ENCODE measurements at places on chromosomes 12 and 14.
A peak's percentile ranks its signal among the peaks of the same experiment; 100 is the strongest.

GRCh38 chr14:103562179-103562428, 353 bp downstream of the BAG5 start:
- DNase-seq, result peak; percentile 63

GRCh38 chr14:64929014-64929359, 13.6 kb downstream of the GPX2 start:
- DNase-seq, result no peak

DNA sequence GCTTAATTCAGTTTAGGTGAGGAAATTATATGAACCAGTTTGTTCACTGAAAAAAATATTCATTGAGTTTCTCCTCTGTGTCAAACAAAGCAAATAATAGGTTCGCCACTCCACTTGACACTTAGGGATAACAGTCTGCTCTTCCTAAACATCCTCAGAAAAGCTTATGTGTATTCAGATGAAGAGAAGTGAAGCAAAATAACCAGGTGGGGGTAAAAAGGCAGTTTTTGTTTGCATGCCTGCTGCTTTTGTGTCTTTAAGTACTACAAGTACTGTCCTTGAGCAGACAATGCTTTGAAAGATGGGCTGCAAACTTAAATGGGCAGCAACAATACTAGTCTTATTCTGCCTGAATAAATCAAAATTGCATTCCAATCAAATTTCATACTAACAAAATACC, 910.7 kb upstream of the MDGA2 start:
- DNase-seq, result no peak

DNA sequence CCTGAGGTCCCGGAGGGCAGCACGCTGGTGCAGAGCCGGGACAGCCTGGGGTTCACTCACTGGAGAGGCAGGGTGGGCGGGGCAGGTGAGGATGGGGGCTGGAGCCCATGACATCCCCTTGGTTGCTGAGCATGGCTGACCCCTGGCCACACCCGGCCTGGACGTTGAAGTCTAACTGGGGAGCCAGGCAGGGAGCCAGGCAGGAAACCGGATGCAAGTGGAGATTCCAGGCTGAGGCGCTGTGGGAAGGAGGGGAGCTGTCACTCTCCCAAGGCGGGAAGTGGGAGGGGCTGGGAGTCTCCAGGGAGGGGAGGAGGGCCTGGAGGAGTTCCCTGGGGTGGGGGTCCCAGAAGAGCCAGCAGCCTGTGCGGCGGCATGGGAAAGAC, 7.7 kb upstream of the INF2 start:
- DNase-seq, result no peak

DNA sequence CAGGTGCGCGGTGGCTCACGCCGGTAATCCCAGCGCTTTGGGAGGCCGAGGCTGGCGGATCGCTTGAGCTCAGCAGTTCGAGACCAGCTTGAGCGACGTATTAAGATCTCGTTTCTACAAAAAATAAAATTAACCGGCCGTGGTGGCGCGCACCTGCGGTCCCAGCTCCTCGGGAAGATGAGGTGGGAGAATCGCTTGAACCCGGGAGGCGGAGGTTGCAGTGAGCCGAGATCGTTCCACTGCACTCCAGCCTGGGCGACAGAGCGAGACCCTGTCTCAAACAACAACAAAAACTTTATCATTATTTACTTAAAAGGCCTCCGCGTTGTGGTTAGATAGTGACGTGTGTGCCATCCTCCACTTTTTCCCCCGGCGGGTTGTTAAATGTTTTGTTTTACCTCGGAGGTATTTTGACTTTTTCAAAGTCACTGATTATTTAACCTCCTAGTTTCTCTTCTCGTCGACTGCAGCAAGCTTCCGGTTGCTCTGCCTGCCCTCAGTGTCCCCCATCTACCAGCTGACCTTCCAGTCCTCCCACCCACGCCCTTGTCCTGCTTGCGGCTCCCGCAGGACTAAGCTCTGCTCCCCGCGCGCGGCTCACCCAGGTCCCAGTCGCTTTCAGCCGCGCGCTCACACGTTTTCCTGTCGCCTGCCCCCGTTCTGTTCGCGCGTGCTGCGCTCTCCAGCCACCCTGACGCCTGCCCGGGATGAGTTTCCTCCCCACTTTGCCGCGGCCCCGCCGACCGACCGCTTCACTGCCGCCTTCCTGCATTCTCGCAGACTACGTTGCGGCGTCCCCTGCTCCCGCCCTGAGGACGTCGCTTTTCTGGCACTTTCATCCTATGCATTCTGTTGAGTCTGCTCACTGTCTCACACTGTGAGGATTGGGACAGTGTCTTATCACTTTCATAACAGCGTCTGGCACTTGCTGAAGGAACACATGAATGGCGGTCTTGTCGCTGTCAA, 1.2 kb upstream of the SCAF11 start:
- peak; percentile 69 for DNase-seq

DNA sequence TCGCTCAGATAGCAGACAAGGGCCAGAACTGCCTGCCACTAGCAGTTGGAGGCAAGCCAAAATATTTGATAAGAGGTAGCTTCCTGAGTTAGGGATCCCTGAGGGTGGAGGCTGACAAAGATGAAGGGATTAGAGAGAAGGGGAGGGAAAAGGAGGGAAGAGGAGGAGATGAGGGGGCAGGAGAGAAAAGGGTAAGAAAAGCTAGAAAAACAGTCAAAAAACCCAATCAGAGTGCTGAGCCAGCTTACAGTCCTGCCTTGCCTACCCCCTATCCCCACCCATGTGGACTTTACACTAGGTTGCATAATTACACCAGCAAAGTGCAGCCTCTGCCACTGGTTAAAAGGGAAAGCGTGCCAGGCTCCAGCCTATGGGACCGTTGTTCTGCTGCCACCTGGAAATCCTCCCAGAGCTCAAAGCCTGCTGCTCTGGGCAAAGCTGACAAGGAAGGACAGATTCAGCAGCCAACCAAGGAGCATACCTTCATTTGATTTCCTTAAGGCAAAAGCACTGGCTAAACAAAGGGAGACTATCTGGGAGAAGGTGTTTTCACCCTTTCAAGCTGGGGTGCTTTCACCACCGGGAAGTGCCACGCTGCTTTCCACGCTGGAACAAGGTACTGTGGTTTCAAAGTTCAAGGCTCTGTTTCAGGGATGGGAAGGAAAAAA, 3.8 kb upstream of the NUMB start:
- peak; percentile 41 for DNase-seq

DNA sequence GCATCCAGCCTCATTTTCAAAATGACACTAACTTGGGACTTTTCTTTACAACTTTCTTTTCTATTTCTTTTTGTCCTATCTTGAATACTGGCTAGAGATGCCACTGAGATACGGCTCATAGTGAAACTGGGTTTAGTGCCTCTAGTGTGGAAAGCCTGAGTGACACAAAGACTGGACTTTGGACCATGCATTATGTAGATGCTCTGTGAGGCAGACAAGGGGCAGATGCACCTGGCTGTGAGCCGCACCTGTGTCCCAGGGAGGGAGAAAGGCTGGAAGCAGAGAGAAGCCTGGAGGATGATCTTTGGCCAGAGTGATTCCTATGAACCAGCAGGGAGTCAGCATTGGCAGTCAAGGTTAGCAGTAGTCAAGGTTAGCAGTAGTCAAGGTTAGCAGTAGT, 852.3 kb upstream of the TMEM132C start:
- no peak for DNase-seq

GRCh38 chr14:57227083-57227482, 41.6 kb downstream of the EXOC5 start:
- no peak for DNase-seq

DNA sequence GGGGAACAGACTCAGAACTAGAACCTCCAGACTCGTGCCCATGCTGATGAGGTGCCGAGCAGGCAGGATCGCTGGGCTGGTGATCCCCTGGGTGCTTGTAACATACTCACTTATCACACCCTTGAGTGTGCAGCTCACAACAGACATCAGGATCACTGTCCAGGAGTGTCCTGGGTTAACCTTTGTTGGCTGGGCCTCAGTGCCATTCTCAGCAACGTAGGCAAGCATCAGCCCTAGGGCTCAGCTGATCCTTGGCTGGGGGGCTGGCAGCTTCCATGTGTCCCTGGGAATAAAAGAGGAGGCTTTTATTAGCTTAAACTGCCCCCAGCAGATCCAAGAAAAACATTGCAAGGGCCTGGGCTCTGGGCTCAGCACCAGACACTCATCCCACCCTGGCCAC, 1.6 kb downstream of the TMEM229B start:
- no peak for DNase-seq

DNA sequence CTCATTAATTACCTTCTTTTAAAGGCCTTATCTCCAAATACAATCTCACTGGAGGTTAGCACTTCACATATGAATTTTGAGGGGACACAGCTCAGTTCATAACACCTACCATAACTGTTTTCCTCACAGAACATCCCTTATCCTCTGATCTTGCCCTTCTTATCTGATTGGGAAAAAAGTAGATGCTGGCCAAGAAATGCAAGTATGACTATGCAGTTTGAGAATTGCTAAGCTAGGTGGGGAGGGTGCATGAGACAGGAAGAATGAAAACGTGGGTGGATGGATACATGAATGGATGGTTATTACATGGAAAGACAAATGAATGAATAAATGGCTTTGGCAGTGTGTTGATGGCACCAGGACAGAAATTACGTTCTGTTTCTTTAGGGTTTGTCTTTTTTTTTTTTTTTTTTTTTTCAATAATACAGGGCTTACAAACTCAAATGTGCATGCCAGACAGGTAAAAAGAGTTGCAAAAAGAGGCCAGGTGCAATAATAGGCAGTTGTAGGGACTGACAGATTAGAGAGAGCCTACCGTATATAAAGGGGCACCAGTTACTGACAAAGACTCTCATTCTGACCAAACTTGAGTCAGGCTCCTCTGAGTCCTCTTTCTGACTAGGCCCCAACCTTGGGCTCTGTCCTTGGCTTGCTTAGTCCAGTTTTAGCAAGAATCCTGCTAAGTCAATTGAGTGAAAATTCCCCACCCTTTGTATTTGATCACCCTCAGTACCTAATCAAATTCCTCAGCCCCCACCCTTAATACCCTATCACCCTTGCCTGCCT, 304.9 kb downstream of the ZFP36L1 start:
- DNase-seq, result no peak
